Activated T-helper 1 cell treated with Interleukin-2 at 50 U/mL for 16 hours (primary cell): ENCODE measurements at places on chromosomes 4 and X.

DNA sequence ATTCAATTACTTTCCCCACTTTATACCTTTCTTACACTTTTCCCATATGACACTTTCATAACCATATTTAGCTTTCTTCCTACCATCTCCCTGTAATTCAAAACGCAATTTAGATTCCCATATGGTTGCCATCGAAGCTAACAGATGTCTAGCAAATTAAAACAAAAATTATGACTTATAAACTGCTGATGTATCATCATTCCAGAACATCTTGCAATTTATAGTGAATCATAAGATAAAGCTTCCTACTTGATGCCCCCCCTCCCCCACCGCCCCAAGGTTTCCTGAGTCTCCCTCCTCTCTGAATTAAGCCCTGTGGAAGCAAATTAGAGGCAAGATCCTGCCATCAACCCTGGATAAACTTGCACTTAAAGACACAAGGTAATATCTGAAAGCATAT, 5.4 kb downstream of the TSPAN5 start:
- no peak for DNase-seq

DNA sequence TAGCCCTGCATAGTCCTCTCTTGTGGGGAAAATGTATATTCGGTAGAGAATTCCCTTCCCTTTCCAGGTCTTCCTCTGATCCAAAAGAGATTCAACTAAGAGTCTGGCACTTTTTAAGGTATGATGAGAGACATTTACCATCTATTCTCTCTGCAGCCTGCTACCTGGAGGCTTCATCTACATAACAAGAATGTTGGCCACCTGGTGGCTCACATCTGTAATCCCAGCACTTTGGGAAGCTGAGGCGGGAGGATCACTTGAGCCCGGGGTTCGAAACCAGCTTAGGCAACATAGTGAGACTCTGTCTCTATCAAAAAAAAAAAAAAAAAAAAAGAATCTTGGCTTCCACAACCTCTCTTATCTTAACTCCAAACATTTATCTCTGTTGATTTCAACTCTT, 40.4 kb upstream of the NOCT start:
- no peak for DNase-seq

DNA sequence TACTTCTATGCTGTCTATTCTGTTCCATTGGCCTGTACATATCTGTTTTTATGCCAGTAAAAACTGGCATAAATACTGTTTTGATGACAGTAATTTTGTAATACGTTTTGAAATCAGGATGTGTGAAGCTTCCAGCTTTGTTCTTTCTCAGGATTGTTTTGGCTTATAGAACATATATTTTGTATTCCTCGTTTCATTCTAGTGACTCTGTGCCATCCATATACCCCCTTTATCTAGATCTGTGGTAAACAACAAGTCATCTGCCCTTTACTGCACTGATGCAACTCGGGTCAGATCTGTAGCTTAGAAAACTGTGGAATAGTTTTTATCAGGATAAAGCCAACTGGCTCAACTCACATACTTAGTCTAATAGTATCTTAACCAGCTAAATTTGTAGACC, 233.7 kb downstream of the PRDM5 start:
- DNase-seq: no peak

GRCh38 chr4:14532436-14532835, 469.8 kb upstream of the CPEB2 start:
- DNase-seq: no peak

- DNase-seq: no peak
Observed at GRCh38 chr4:54400802-54401201, 171.7 kb downstream of the PDGFRA start.

DNA sequence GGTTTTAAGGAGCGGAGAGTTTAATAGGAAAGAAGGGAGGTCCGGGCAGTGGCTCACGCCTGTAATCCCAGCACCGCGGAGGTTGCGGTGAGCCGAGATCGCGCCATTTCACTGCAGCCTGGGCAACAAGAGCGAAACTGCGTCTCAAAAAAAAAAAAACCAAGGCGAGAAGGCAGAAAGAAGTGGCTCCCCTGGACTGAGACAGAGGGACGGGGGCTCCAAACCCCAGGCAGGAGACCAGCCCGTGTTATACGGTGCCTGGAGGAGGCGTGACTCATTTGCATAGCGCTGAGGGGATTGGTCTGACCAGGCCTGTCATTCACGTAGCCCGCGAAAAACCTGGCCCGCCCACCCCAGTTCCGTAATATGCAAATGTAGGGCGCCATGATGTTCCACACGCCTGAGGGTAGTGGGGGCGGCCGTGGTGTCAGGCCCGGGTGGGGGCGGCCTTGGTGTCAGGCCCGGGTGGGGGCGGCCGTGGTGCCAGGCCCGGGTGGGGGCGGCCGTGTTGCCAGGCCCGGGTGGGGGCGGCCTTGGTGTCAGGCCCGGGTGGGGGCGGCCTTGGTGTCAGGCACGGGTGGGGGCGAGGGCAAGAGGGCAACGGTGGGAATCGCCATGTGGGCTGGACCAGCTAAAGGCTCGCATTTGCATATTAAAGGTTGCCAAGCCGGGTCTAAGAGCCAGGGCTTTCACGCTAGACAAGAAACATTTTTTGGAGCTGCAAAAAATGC, 2.1 kb downstream of the PLCXD1 start:
- DNase-seq: peak; percentile 74

GRCh38 chr4:159191989-159192388, 89.1 kb downstream of the RAPGEF2 start:
- DNase-seq: no peak

DNA sequence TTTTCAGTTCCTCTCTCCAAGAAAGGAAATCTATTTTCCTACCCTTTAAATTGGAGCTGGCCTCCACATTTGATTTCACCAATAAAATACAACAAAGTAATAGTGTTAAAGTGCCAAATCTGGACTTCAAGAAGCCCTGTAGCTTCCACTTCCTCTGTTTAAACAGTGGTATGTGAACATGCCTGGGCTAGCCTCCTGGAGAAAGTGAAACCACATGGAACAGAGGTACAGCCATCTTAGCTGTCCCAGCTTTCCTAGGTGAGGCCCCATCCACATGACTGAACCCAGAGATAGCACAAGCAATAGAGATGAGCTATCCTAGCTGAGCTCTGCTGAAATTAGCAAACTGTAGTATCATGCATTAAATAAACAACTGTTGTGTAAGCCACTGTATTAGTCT, 131.8 kb upstream of the VCX start:
- DNase-seq: no peak

DNA sequence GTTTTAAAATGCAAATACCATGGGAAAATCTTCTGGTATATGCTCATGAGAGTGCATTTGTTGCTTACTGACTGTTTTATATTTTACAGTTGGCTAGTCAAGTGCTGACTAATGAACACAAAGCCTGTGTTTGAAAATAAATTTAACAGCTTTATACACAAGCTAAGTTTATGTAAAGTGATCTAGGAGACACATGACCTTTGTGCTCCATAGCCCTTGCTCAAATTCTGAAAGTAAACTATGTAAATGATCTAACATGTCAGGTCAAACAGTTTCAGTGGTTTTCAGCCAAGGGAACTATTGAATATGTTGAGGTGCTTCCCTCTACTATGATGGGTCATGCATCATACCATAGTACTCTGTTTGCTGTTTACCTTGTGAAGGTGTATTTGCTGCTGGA, 36.7 kb downstream of the DIAPH2 start:
- DNase-seq: no peak

- no peak for DNase-seq
Observed at GRCh38 chr4:113350576-113350975, 301.1 kb downstream of the ANK2 start.

- no peak for DNase-seq
Observed at GRCh38 chr4:24613502-24613901, 29.1 kb upstream of the DHX15 start.

DNA sequence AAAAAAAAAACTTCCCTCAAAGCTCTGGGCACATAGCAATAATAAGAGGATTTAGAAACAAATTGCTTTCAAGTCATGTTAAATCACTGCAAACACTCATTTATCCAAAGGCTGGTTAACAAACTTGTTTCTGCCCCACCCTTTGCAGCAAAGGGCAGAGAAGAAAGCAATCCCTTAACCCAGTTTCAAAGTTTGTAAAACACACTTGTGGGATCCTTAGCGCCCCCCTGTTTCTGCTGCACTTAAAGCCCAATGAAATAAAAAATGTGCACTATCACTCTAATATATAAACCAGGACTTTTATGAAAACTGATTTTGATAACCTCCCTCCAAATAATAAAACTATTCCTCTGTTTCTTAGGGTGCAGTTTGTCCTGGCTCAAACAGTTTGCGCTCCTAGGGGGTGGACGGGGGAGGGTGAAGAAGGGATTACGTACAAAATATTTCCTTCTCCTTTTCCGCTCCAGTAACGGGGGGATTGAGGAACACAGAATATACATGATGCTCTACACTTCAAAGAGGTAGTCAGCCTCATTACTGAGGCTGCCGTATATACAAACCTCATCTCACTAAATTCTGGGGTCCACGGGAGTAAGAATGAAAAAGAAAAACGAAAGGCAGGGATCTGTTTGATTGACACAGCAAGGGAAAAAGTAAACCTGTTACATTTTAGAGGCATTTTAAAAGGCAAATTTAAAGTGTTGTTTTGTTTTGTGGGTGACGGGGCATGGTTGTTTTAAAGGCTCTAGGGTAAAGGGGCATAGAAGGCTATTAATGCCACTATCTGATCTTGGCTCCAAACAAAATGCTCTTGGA, 3.1 kb upstream of the PCDH10 start:
- no peak for DNase-seq
